ENCODE measurements at places on chromosomes 5 and 9.

GRCh38 chr5:66013397-66013796, 87.0 kb downstream of the ERBIN start:
- peak; percentile 13 for DNase-seq

DNA sequence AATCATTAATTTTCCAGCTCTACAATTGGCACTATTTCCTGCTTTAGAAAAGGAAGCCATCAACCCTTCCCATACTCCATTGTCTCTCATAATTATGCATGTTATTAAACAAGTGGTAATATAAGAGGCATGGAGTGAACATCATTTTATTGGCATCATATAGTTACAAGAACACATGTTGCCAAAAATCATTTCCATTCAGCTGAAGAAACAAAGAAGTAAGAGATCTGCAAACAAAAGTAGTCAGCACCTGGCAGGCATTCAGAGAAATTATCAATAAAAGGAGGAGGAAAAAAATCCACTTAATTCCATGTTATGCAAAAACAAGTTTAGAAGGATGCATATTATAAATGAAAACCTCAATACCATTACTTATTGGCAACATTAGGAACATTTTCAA, 1208.2 kb upstream of the C9orf72 start:
- no peak for DNase-seq

DNA sequence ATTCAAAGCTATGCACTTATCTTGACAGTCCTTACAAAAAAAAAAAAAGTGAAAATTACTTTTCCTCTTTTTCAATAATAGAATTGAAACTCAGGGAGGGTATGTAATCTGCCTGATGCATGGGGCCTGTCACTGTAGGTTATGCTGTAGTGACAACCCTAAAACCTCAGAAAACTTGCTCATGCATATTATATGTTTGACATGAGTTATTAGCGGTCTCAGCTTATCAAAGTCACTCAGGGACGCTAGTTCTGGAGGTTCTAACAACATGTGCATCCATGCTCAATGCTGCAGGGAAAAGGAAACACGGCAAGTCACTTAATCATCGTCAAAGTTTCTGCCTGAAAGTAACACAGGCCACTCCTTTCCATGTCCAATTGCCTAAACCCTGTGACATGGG, 78.4 kb upstream of the TMEM252 start:
- DNase-seq = no peak

GRCh38 chr9:124263800-124264426, 6.2 kb downstream of the NEK6 start:
- DNase-seq = no peak

DNA sequence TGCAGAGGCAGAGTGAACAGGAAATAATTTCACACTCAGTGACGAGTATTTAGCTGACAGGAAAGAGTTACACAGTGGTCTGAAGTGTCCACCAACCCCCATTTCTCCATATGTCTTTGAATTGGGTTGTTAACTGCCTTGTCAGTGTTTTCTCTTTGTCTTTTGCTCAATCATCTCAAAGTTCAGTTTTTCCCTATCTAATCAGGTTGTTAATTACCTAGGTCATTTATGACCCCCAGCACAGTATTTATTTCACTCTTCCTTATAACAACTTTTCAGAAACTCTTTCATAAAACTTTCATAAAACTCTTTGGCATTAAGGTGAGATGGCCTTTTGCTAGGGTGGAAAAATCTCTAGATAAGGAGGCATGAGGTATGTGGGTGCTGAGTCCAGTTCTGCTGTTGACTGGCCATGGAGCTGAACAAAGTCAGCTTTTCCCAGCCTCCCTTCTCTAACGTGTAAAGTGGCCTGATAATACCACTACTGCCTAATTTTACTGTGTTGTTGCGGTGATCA, 5.2 kb upstream of the ALDOB start:
- no peak for DNase-seq

- no peak for DNase-seq
Observed at GRCh38 chr9:14372437-14373335, 58.7 kb upstream of the NFIB start.

GRCh38 chr9:14321517-14322130, 7.7 kb upstream of the NFIB start:
- DNase-seq = no peak

DNA sequence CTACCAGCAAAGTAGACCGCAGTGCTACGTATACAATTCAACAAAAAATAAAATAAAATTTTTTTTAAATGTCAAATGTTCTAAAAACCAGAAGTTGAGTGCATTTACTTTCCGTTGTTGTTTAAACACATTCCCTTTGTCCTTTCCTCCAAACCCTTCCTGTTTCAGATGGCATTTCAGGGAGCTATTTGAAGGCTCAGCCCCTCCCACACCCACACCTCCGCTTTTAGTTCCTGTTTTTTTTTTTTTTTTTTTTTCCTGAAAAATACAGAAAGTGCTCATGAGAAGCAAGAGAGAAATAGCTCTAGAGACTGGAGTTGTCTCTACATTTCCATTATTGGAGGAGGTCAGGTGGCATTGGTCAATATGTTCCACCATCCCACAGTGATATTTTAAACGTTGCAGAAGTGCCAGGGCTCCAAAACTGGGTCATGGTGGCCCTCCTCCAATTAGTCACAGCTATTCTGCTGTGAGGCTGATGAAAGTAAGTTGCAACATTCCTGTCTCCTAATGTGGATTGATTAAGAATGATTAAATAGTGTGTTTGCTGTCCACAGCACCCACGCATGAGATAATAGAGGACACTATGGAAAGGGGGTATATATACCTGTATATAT, 106.9 kb downstream of the GABRG2 start:
- DNase-seq = no peak

- no peak for DNase-seq
Observed at GRCh38 chr5:61267116-61267515, 64.9 kb upstream of the ZSWIM6 start.

DNA sequence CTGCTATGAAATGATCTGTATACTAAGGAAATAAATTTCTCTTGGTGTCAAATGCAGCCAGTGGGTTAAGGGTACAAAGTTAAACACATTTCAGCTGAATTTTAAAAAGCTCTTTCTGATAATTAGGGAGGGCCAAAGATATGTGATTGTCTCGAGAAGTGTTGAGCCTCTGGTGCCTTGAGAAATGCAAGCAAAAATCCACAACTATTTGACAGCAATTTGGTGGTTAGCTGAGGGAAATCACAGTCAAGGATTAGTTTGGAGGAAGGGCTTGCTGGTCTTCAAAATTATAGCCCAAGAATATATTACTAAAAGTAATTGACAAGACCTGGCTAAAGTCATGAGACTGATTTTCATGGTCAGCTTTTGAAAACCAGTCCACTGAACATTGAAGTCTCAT, 255.7 kb upstream of the PPP1R2B start:
- no peak for DNase-seq

GRCh38 chr9:18502546-18502945, 28.6 kb downstream of the ADAMTSL1 start:
- no peak for DNase-seq

- DNase-seq = no peak
Observed at GRCh38 chr5:131068076-131068475, 97.0 kb downstream of the HINT1 start.

GRCh38 chr9:130869250-130869649, 27.4 kb downstream of the QRFP start:
- no peak for DNase-seq

DNA sequence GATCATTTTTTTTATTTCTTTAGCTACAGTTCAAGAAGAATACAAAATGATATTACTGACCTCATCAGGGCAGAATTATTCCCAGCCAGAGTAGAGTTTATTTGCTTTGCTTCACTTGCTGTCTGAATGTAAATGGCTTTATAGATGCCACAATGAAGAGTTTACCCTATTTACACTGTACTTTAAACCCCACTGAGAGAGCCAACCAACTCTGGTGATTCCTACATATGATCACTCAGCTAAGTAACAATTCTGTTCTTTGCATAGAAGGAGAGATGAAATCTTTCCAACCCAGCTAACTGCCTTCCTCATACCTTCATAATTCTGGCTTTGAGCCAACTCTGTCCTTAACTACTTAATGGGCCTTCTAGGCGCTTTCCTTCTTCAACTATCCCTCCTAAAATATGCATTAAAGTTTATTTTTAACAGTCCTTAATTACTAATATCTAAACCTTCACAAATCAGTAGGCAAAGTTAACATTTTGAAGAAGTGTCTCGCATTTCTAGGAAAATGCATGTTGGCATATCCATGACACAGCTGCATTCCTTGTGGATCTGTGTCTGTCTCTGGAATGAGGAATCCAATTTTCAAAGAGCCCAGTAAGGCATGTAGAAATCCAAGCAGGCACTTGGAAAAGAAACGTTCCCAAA, 284.8 kb upstream of the GRAMD2B start:
- DNase-seq = no peak

GRCh38 chr5:89047571-89047970, 164.6 kb upstream of the MEF2C start:
- DNase-seq = peak; percentile 8

- no peak for DNase-seq
Observed at GRCh38 chr9:115998666-115999065, 154.9 kb upstream of the PAPPA start.

GRCh38 chr5:151245680-151246219, 7.2 kb upstream of the GM2A start:
- no peak for DNase-seq

DNA sequence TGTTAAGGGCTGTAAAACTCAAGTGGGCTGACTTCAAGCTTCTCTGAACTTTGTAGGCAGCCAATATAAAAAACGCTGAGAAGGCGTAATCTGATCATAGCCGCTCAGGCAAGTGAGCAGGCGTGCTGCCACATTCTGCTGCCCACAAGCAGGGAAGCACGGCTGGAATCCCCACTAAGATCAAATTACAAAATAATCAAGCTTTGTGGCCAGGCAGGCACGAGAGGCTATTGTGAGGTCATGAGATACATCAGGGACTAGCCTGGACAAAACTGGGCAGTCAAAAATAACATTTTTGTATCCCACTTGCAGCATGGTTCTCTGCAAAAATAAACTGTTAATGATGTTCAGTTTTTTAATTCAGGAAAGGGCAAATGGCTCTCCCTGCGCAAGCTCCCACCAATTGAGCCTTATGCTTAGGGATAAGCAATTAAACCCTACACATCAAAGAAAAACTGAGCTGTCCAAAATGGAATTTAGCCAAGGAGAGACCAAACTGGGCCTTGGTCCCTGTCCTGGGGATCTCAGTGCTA, 64.0 kb downstream of the POU5F2 start:
- peak; percentile 95 for DNase-seq

DNA sequence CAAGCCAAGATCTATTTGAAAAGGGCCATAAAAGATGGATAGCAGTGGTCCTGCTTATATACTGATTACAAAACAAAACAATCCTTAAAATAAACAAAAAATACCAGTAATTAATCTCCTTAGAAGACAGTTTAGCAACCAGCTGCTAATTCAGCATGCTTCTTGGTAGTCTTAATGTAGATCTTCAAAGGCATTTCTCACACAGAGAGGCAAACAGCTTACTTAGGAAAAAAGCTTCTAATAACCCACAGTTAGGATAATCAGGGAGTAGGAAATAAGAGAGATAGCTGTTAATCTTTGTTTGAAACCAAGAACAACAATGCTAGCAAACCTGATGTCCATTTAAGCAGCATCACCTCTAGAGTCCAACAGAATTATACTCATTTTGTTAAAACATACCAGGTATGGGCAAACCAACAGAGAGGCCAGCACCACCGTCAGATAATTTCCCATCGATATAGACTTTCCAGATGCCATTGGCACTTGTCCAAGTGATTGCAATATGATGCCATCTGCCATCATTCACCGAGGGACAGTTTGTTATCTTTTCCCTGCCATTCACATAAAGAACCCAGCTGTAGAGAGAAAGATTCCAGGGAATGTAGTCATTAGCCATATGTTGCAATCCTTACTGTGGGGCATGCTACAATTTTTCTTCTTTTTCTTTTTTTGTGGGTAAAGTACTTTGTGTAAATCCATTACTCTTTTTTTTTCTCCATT, 105.6 kb upstream of the TXNDC8 start:
- no peak for DNase-seq

DNA sequence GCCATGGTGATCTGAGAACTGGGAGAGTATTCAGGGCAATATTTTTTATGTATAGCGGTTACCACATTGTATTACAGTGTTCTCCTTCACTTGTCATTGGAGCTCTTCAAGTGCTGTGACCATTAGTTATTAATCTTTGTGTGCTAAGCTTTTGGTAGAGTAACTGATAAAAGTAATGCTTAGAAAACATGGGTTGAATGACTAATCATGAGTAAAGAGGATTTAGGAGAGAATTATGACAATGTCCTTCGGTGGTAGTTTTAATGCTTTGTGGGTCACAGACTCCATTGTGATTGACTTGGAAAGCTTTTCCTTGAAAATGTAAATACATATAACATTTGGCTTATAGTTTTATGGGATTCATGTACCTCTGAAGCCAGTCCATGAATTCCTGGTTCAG, 21.4 kb downstream of the TGFBR1 start:
- no peak for DNase-seq

GRCh38 chr9:98970532-98971041, 26.9 kb downstream of the COL15A1 start:
- no peak for DNase-seq

DNA sequence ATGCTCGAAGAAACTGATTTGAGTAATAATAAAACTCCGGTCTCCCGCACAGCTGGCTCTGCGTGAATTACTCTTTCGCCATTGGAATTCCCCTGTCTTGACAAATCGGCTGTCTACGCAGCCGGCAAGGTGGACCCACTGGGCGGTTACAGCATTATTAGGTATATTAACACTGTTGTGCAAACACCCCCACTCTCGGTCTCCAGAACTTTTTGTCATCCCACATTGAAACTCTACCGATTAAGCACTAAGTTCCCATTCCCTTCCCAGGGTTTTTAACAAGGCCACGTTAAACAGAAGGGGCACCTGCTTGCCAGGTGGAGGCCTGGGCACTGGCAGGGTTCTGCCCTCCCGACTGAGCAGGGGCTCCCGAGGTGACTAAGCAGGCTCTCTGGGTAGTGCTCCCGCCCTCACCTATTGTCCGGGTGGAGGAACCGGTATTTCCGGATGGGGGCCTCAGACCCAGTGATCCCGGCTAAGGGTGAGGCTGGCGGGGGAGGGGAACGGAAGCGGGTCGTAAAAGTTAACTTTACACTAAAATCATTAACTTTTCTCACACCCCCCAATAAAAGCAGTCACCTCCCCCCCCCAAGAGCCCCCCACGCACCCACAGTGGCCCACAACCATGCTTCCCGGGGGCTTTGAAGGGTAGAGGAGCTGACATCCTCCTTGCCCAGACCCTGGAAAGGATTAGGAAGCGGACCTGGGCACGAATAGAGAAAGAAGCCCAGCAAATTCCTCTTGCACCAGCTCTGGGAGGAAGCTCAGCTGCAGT, 53.5 kb upstream of the TJP2 start:
- DNase-seq = no peak

DNA sequence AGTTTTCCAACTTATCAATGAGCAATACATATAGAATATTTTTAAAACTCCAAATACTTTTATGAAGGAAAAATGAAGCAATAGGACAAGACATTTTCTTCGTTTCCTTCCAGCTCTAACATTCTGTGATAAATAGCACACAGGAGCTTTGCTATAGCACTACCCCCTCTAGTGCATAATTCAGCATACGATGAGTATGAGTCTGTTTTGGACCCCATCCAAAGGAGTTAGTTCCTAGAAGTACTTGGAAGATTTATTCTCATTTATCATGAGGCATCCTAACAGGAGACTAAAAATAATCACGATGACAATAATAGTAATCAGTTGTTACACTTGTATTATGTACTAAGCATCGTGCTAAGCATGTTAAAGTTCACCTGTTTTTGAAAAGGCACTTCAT, 1061.3 kb upstream of the DMAC1 start:
- peak; percentile 53 for DNase-seq

Data from astrocyte of the cerebellum (primary cell).